ENCODE measurements at places on chromosomes 12 and 14.

DNA sequence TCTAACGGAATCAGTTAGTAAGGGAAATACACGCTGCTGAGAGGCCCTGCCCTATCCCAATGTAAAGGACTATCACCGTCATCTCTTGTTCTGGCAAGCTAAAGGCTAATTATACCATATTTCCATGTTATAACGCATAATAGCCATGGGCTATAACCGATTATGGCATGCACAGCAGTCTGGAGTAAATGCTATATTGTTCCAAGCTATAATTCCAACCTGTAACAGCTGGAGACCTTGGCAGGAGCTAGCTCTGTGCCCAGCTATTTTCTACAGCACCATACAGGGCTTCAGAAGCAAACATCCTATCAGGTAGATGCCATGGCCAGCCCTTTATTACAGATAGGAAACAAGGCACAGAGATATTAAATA, 26.3 kb downstream of the SYNE3 start:
- no peak for DNase-seq

DNA sequence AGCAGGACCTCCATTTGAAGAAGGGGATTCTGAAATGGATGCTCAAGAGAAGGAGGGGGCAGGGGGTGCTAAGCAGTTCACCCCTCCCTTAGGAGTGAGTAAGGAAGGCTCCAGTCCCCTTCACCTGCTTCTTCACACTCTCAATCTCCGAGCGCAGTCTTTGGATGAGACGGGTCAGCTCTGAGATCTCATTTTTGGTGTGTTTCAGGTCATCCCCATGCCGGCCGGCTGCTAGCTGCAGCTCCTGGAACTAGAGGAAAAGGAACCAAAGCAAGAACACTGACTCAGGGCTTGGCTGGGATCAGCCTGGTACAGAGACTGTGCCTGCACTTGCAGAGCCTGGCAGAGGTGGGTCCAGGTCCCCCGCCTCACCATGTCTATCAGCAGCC, 7.3 kb downstream of the KRT73 start:
- no peak for DNase-seq

DNA sequence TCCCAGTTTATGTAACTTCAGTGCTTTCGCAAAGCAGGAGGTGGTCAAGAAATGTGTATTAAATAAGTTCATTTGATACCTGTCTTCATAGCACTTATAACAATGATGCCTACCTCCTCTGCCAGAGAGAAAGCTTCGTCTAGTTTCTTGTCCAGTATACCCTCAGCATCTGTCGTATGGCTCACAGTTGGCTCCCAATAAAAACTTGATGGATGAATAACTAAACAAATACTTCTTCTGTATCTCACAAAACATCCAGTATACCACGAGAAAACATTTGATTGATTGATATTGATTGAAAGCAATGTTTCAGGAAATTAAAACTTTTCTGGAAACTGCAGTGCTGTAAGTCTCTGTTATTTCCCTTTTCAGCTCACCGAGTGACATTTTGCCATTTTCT, 26.9 kb upstream of the PTGDR start:
- DNase-seq = no peak

GRCh38 chr12:3175238-3175637, 98.1 kb downstream of the TSPAN9 start:
- DNase-seq = no peak

GRCh38 chr12:110657747-110658146, 31.2 kb downstream of the HVCN1 start:
- DNase-seq = no peak

DNA sequence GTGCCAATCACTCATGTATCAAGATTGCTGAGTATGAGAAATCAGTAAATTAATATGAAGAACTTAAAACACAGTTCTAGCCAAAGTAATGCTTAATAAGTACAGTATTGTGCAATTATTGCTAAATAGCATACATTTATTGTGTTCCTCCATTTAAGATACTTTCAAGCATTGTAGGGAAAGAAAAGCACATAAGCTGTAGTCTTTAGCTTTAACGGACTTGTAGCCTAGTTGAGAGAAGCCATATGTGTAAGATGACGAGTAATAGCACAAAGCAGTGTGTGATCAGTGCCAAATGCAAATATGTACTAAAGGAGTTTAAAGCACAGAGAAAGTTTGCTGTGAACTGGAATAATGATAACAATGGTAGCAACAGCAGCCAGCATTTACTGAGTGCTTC, 38.1 kb downstream of the ETV6 start:
- no peak for DNase-seq

GRCh38 chr12:97628962-97629361, 166.4 kb downstream of the RMST start:
- DNase-seq = no peak

DNA sequence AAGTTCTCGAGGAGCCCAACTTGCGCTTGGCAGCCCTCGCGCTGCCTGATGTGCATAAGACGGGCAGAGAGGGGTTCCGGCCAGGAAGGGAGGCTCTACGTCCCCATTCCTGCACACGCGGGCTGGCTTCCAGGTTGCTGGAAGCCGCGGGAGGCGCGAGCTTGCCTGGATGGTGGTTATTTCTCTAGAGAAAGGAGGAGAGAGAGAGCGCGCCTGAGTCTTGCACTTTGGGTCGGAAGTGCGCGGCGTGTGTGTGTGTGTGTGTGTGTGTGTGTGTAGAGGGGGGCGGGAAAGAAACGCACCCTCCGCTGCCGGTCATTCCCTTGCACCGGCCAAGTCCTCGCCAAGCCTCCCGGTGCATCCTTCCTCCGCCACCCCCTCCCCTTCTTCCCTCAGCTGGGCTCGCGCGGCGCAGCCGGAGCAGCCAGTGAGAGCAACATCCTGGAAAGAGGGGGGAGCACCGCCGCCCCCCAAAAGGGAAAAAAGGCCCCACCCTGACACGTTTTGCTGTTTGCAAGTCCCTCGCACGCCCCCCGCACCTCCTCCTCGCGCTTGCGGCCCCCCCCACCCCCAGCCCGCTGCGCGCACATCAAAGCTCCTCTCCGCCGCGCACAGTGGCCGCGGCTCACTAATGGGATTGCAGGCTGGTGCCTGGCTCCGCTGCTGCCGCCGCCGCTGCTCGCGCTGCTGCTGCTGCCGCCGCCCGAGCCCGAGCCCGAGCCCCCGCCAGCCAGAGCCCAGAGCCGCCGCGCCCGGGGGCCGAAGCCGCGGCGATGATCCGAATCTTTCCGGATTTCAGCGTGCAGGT, 4.4 kb upstream of the NPAS3 start:
- DNase-seq = no peak

- peak; percentile 30 for DNase-seq
Observed at GRCh38 chr14:94001501-94002396, 4.6 kb downstream of the CCDC197 start.

- DNase-seq = no peak
Observed at GRCh38 chr12:102896067-102896466, 21.0 kb downstream of the PAH start.

GRCh38 chr14:51780006-51780692, 80.3 kb upstream of the GNG2 start:
- DNase-seq = peak; percentile 44

- DNase-seq = no peak
Observed at GRCh38 chr12:76197283-76197682, 112.8 kb upstream of the NAP1L1 start.

- no peak for DNase-seq
Observed at GRCh38 chr12:116610971-116611541, 51.9 kb downstream of the MAP1LC3B2 start.

- no peak for DNase-seq
Observed at GRCh38 chr12:57898308-57898970, 42.9 kb upstream of the ATP23 start.

- no peak for DNase-seq
Observed at GRCh38 chr12:49050507-49051372, 9.9 kb downstream of the KMT2D start.

GRCh38 chr14:105314287-105315200, at the start of gene PACS2:
PACS2 (plus strand) TSS chr14:105314748; CDS start chr14:105314919, 171 bp downstream.
- DNase-seq = peak; percentile 55

GRCh38 chr12:47015381-47015780, 64.0 kb upstream of the PCED1B start:
- no peak for DNase-seq

DNA sequence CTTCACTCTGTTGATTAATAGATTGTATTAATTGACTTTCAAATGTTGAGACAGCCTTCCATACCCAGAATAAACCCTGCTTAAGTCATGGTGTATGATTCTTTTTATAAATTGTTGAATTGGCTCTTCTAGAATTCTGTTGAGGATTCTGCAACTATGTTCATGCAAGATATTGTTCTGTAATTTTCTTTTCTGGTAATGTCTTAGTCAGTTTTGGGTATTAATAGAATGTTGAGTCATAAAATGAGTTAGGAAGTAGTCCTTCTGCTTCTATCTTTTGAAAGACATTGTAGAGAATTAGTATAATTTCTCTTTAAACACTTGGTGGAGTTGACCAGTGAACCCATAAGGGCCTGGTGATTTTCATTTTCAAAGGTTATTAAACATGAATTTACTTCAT, 958.9 kb downstream of the LRFN5 start:
- DNase-seq = no peak

- DNase-seq = no peak
Observed at GRCh38 chr12:105319691-105320209, 10.7 kb upstream of the C12orf75 start.

DNA sequence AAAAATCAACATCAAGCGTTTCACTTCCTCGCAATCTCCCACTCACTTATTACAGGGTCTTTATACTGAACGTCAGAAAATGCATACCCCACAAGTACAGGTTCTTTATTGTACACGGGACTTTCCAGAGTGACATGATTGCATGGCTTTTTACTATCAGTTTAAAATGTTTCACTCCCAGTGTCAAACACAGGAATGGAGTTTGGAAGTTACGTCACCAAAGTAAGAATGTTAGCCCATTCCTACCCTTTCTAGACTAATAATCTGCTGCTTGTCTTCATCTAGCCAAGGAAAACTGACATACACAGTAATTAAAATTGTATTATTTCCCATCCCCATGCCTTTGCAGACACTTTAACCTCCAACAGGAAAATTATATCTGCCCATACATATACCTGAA, 624.2 kb downstream of the BCL11B start:
- DNase-seq = no peak

DNA sequence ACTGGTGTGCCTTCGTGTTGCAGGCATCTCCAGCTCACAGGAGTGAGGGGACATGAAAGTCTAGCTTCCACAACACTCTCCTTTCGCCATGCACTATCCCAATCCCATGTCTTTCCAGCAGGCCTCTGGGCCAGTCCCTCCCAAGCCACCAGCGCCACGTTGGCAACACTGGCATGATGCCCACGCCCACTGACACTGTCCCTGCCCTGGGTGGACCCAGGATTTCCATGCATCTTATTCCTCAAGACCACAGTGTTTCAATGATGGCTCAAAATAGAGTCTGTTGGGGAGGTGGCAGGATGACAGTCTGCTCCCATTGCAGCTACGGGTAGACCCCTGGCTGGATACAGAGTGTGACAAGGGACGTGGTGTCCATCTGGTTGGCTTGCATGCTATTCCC, 2.3 kb downstream of the SP7 start:
- DNase-seq = no peak

GRCh38 chr12:10705655-10706054, 17.5 kb downstream of the YBX3 start:
- no peak for DNase-seq

GRCh38 chr14:75757644-75758402, 96.8 kb downstream of the TTLL5 start:
- DNase-seq = no peak

DNA sequence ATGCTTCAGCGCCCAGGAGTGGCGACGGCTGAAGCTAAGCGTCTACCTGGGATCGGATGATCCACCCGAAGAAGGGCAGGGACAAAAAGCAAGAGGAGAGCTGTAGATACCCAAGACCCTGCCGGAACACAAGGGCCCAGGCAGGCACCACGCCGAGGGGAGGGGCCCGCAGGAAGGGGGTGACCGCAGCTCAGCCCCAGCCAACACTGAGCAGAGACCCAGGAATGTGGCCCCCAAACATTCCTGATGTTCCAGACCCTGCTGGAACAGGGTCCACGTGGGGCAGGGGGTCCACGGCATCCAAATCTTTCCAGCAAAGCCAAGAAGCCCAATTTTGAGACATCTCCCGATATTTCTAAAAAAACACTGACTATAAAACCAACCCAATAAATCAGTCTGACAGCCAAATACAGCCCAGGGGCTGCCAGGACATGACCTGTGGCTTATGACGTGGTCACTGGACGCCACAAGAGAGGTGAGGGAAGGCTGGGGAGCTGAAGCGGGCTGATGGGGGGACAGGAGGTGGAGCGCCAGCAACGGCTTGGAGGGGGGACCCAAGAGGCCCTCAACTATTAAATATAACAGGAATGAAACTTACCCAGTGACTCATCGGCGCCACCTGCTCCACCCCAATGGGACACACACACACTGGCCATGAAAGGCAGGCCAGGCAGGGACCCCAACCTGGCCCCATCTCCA, 58.9 kb downstream of the NCOR2 start:
- DNase-seq = no peak

- DNase-seq = no peak
Observed at GRCh38 chr12:10952645-10953044, 13.6 kb upstream of the TAS2R14 start.

- DNase-seq = no peak
Observed at GRCh38 chr14:93114068-93114710, 1.5 kb downstream of the ITPK1 start.

GRCh38 chr14:103121121-103121845, 2.0 kb upstream of the TNFAIP2 start:
- DNase-seq = no peak

DNA sequence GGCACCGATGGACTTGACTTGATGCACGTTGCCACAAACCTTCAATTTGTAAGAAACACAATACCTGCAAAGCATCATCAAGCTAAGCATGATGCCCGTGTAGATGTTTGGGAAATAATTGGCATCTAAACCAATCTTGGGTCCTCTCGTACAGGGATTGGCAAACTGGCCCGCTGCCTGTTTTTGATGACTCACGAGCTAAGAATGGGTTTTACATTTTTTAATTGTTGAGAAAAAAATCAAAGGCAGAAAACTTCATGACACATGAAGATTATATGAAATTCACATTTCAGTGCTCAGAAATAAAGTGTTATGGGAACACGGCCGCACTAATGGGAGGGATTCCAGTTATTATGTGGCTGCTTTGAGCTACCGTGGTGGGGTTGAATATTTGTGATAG, 10.9 kb downstream of the MTA1 start:
- DNase-seq = no peak

DNA sequence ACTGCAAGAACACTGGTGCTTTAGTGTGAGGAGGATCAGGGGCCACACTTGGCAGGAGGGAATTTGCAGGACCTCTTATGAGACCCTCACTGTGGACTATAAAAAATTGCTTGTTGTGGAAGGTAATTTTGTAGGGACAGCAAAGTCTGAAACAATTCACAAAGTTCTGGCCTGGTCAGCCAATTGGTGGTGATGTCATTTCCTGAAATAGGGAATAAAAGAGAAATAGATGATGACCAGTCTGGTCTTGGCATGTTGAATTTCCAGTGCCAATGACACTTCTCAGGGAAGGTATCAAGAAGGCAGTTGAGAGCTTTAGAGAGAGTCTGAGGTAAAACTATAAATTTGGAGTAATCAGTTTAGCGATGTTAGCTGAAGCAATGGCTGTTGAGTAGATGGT, 129.3 kb upstream of the LMNTD1 start:
- DNase-seq = no peak

- no peak for DNase-seq
Observed at GRCh38 chr12:49410818-49411217, 43.6 kb downstream of the SPATS2 start.
